ENCODE measurements at places on chromosomes 12 and 14.

- no peak for DNase-seq
Measured at GRCh38 chr12:12676605-12677004, 19.4 kb downstream of the GPR19 start.

DNA sequence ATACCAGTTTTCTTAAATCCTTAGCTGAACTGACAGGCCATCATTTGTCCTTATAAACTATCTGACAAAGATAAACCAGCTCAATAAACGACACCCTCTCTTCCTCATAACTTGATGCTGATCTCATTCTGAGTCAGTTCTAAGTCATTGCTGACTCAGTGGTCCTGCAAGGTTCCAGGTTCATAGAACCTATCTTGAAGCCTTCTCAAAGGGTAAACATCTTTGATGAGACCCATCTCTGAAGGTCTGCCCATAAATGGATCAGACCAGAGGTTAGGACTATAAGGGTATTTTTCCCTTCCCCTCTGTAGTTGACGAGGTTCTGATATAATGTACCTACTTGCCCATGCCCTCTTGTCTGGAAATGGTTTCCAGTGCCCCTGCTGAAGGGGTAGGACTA lies 11.9 kb downstream of the NAA25 start:
- DNase-seq, result no peak

DNA sequence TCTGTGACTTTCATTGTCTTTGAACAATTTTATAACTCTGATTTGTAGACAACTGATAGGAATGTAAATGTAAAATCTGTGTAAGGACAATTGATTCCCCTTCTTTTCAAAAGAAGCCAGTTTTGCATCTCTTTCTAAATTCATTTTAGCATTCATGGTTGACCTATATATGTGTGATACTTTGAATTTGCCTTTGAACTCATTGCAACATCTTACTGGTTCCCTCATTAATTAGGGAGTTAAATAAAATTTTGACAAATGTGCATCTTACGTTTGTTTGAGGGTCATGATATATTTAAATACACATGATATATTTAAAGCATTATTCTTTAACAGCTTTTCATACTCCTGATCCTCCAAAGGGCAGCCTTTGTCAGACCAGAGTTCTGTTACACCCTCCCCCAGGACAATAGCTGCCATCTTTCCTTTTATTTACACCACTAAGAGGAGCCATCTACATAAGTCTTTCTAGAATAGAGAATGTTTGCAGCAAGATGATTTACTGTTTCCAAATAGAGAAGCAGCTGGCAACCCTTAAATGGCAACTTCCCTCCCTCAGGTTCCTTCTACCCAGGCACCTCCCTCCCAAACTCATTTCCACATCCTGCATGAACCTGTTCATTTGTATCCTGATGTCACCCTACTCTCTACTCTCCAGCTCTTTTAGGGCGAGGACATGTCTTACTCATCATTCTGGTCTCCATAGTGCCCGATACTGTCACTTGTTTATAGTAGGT lies 40.2 kb upstream of the APPL2 start:
- DNase-seq, result no peak

- no peak for DNase-seq
Measured at GRCh38 chr14:67573228-67574010, 26.6 kb downstream of the PIGH start.

GRCh38 chr14:105474483-105475268 lies at the start of gene CRIP2:
TSS of gene CRIP2 (plus strand) at chr14:105474821. CDS start at chr14:105474863, 42 bp downstream.
- no peak for DNase-seq

GRCh38 chr12:124588751-124589267 lies 21.4 kb upstream of the NCOR2 start:
- no peak for DNase-seq

DNA sequence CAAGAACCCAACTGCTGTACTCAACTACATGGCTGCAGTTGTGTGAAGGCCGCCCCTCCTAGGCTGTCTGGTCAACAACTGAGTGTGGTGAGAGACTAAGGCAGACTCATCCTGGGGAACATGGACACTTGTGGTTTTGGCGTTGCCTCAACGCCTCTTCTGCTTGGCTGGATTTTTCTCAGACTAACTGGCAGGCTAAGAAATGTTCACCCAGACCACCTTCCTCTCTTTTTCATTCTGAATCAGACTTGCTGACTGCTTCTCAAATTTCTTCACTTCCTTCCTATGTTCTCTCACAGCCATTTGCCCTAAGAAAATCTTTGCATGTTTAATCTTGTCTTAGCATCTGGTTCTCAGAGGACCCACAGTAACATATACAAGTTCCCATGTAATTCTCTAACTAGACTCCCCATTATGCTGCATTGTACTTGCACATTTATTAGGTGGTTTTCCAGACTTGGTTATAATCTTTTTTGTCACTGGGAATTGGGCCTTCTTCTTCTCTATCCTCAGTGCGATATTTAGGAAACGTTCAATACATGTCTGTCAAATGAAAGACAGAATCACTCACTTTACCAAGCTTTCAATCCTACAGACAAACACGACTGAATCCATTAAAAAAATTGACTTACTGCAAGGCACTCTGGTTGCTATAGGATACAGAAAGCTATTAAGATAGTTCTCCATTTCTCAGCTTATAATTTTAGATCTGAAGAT lies 327.6 kb downstream of the CCER1 start:
- DNase-seq, result no peak

GRCh38 chr12:6773590-6774351 lies 1.5 kb downstream of the LAG3 start:
- no peak for DNase-seq

- no peak for DNase-seq
Measured at GRCh38 chr12:113134071-113134470, 1.5 kb downstream of the RASAL1 start.

DNA sequence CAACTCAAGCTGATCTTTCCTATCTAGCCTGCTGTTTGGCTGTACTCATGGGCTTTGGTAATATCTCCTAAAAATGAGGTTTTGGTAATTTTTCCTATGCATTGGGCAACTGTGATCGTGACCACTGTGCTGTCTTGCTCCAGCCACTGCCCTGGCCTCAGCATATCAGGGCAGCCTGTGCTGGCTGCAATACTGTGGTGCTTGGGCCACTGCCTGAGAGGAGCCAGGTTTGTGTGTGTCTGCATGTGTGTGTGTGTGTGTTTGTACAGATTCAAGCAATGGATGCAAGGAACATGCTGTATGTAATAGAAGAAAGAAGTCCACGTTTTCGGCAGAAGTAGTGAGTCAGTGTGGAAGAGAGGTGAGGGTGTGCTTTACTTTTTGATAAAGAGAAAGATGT lies 13.0 kb downstream of the ERG28 start:
- no peak for DNase-seq

DNA sequence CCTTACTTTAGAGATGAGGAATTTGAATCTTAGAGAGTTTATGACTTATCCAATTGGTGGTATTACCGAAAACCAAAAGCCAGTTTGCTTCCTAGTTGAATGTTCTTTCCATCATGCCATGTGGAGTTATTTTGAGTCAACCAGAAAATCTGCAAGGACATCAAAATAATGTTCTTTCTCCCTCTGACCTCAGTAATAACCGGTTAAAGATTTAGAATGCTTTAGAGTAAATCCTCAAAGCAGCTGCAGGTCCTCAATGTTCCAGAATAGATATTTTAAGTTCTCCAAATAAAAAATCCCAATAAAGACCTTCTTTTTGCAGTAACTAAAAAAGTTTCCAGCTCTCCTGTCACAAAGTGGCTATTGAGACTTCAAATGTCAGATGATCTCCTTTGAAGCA lies 396.6 kb downstream of the ADAMTS20 start:
- DNase-seq, result no peak

- DNase-seq, result peak; percentile 31
Measured at GRCh38 chr12:92094751-92095161, 50.9 kb downstream of the BTG1 start.

DNA sequence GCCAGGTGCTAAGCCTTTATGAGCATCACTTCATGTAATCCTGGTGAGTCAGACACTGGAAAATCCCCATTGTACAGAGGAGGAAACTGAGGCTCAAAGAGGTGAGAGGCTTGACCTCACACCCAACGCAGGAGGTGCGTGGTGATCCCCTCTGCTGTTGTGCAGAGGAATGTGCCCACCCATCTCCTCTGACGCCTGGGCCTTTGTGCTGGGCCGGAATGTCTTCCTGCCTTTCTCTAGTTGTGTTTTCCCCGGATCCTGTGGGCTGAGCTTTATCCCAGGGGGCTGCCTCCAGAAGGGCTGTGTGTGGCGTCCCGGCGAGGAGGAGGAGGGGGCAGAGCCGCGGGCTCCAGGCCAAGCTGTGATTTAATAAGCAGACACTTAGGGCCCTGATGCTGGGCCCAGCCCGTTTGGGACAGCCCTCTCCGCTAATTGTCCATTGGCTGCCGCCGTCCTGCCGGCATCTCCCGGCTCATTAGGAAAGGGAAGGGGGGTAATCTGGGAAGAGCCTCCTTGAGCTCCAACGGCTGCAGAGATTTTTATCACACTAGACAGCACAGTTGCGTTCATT lies 653.6 kb downstream of the MED13L start:
- DNase-seq, result no peak

DNA sequence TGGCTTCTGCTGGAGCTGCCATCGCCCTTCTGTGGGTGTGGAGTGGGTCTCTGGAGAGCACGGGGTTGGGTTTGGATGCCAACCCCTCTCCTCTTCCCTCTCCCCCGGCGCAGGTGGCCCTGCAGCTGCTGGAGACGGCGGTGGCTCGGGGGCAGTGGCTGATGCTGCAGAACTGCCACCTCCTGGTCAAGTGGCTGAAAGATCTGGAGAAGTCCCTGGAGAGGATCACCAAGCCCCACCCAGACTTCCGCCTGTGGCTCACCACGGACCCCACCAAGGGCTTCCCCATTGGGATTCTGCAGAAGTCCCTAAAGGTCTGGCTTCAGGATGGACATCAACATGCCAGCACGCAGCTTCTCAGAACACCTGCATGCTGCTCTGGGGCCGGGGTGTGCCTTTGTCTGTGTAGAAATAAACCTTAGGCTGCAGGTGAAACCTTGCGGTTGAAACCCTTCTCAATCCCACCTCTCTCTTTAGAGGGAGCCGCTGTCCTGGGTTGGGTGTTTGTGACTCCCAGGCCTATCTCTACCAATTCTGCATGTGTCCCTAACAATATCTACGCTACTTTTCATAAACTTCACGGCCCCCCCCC lies 44.3 kb downstream of the CCDC92 start:
- DNase-seq, result no peak

DNA sequence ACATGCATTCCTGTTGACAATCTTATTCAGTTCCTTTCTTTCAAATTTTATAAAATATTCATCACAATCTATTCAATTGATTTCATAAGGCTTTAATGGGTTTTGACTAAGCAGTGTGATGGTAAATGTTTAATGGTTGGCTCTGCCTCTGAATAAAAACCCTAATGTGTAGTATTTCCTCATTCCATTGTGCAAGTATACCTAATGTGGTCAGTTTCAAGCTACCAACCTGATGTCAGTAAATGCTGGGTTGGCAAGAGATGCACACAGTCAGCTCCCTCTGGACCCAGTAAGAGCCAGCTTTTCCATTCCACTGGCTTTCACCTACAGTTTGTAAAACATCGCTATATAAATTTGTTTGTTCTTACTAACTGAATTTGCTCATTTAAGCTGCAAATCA lies 53.9 kb downstream of the METTL25 start:
- DNase-seq, result no peak

DNA sequence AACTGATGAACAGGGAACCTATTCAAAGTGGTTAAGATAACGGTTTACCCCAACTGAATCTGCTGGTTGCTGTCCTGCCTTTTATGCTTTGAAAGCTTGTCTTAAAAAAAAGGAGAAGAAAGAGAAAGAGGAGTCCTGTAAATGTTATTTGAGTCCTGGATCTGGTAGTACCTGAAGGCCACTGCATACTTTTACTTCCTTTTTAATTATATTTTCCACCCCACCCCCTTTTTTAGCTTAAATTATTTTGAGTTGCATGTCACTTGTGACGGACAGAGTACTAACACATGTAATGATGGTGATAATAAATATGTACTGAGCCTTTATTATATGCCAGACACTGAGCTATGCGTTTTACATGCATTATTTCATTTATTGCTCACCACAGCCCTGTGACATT lies 2.5 kb upstream of the AMIGO2 start:
- DNase-seq, result no peak

DNA sequence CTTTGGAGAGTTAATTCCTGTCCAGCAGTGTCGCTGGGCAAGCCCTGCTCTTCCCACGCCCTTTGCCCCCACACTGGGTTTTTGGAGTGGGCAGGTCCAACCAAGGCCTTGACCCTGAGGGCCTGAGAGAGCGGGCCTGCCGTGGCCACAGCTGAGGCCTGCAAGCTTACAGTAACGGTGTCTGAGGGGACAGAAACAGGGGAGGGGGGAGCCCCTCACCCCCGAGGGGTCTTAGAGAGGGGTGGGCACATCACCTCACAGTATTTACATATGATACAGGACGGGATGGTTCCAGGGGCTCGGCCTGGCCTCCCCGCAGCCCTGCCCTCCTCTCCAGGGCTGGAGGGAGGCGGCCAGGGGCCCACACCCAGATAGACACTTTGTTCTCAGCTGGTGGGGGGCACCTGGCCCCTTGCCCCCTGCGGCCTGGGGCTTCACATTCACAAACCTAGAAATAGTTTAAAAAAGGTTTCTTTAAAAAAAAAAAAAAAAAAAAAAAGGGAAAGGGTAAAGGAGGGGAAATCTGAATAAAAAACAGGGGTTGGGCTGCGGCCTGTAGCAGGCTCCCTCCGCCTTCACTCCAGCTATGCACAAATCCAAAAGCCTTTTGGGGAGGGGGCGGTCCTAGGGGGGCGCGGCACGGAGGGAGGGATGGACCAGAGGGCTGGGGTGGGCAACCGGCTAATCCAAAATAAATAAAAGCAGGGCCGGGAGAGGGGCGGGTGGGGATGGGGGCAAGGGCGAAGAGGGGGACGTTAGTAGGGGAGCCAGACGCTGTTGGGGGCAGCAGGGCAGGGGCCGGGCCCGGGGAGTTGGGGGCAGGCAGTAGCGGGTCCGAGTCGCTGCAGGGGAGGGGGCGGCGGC lies 14.8 kb upstream of the PLA2G1B start:
- DNase-seq, result no peak

DNA sequence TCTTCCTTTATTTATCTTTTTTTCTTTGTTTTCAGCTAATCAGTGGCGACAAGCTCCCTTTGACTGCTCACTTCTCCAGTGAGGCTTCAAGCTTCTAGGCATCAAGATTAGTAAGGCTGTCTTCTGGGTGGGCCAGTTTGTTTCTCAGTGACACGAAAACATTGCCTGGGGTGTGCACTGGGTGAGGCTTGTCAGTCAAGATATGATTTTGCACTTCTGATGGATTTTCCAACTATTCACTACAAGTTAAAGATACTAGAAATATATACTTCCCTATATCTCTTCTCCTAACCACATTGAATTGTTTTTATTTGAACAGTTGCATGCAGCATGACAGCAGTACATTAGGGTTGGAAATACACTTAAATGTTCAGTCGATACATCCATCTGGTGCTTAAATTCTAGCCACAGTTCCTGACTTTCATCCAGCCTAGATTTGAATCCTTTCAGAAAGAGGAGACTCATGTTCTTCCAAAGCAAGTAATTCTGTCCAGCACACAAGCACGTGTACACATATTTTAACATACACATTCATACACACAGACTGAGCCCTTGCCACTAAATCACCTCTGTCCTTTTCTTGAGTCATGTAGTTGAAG lies 275.6 kb upstream of the NOVA1 start:
- no peak for DNase-seq

DNA sequence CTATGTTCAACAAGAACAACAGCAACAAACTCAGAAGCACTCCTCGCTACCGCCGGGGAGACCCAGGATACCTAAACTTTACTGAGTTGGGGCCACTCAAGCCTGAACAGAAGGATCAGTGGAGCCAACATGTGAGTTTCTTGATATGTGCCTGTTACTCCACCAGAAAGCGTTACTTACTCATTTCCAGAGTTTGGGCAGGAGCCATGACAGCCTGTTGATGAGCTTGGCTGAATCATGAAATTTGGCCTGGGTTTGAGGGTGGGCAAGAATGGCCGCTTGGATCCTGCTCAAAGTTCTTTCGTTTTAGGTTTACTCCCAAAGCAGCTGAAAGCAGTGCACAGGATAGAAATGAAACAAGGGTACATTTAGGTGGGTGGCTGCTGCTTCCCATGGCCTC lies 12.0 kb upstream of the GALNT6 start:
- no peak for DNase-seq

Measured in fibroblast of skin of left biceps (primary cell).